ENCODE measurements at places on chromosomes 6 and 20.

DNA sequence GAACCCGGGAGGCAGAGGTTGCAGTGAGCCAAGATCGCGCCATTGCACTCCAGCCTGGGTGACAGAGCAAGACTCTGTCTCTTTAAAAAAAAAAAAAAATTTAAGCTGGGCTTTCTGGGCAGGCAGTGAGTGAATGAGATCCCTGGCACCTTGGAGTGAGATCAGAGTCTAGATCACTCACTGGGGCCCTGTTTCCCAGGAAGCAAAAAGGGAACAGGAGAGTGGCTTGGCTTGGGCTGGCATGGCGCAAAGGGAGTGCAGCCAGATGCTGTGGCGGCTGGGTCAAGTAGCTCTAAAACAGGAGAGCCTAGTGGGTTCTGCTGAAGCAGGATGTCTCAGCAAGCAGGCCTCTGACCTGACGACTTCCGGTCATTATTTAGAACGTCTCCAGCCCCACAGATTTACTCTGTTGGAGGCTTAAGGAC lies 10.4 kb downstream of the PLCG1 start:
- DNase-seq = no peak

DNA sequence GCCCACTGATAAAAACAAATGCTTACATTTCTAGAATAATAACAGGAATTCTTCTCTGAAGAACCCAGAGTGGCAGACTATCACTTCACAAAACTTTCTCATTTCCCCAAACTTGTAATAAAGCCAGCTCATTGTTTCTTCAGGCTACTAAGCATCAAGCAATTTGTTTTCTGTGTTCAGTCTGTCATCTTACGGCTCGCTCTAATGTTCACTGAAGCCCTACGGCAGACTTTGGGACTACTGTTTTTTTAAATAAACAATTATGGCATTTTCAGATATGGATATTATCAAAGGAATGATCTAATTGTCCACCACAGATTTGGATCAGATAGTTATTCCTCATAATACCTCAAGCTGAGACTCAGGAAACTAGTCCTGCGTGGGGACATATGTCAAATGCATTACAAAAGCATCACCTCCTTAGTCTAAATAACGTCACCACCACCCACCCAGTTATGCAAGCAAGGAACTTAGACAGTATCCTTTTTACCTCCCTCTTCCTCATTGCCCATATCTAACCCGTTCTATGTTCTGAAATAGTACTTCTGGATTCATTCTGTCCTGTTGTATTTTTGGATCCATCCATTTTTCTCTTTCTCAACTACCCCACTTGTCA lies 415.1 kb downstream of the PLCB1 start:
- DNase-seq = no peak

GRCh38 chr20:24598996-24599395 lies 129.6 kb downstream of the SYNDIG1 start:
- DNase-seq = no peak

- DNase-seq = no peak
These were observed 103.9 kb upstream of the ARG1 start for GRCh38 chr6:131469130-131469529.

DNA sequence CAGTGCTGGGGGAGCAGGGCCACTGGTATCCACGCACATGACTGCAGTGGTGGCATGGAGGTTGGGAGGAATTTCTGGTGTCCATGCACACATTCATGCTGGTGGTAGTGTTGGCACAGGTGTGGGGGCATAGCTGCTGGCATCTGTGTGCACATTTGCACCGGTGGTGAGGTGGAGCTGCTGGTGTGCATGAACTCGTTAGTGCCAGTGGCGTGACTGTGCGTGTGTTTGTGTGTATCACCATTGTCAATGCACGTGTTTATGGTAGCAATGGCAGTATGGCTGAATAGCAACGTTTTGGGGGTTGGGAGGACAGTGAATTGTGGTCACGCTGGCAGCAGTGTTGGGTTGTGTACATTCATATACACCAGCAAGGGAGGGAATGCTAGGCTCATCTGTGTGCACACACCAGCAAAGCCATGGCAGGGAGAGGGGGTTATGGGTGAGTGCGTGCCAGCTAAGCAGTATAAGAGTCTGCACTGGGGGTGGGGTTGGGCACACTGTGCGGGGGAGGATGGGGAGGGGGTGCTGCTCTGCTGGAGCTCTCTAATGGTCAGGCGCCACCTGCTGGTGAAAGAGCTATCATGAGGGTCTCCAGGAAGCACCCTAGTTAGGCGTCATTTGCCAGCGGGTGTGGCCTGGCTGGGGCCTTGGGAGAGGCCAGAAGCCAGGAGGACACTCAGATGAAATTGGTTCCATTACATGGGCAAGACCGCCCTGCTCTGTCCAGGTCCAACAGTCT lies 626.1 kb upstream of the ID4 start:
- DNase-seq = no peak

DNA sequence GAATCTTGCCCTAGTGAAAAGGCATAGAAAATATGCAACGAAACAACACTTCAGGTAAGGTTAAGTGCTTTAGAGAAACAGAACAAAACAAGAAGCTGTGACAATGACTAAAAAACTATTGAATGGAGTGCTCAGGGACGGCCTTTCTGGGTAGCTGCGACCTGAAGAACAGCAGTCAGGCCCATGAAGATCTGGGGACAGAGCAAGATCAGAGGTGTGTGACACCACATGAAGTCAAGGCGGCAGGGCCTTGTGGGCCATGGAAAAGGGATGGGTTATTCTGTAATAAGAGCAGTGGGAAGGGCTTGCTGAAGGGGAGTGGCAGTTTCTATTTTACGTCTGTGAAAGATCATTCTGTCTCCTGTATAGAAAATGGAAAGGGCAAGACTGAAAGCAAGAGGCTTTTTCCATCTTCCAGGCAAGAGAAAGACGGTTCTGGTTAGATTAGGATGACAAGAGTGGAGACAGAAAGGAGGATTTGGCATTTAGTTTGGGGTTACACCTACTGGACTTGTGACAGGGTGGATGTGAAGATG lies 5.1 kb downstream of the UBE2V1 start:
- DNase-seq = no peak

DNA sequence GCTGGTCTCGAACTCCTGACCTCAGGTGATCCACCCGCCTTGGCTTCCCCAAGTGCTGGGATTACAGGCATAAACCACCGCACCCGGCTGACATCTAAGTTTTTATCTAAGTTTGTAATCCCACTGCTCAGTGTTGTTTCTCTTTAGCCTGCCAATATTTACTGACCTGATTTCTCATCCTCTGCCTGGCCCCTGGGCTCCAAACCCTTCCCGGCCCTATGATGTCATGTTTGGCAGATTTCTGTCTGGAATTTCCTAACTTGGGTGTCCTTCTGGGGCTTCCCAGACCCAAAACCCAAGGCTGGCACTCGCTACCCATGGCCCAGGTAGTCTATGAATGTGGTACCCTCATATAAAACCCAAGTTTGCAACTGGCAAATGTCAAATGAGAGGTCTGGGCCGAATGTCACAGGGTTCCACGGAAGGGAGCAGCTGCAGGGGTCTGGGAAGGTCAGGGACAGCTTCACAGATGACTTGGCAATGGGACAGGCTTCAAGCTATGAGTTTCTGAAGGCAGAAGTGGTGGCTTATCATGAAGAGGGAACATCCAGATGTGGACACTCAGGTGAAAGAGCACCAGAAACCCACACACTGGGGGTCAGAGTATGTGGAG lies 54.9 kb downstream of the TMEM170B start:
- DNase-seq = no peak

DNA sequence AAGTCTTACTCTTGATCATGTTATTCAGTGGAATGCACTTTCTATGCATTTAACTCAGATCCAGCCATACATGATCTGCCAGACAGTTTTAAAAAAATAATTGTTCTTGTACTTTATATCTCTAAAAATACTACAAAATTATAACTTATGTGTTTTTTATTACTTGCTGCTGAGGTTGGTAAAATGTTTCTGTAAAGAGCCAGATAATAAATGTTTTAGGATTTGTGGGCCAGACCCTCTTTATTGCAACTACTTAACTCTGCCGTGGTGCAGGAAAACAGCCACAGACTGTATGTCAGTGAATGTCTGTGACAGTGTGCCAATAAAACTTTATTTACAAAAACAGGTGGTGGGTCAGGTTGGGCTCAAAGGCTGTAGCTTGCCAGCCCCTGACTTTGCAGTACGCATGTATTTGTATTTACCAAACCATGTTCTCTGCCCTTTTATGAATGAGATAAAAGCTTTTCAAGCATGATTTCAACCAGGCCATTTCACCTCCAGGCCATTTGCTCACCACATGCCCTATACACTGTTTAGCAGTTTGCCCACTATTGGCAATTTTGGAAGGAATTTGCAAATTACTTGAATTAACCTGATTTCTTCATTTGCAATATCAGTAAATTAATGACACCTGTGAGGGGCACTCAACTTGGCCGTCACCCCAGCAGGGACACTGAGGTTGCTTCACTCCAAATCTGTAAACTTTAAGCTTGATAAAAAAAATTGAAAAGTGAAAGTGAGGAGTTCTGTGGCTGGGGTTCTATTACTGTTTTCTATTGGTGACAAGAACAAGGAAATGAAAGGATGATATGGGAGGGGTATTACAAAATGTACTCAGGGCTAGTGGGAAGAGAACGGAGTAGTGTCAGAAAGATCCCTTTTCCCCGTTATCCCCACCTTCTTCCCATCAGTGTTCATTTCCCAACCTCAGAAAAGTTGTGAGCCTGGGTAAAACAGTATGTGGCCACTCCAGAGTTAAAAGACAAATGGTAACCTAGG lies 133.4 kb downstream of the CEBPB start:
- no peak for DNase-seq

DNA sequence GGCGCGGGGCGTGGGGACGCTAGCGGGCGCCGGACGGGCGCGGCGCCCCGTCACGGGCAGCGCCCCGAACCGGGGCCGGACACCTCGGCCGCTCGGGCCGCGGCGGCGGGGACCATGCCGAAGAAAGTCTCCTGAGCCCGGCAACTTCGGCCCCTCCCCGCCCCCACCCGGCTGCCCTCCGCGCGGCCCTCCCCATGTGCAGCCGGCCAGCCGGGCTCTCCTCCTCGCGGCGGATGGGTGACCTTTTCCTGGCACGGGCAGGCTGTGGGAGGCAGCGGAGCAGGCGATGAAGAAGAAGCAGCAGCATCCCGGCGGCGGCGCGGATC lies 278 bp downstream of the UST start:
- no peak for DNase-seq

GRCh38 chr6:39812496-39812852 lies 20.3 kb downstream of the DAAM2 start:
- DNase-seq = no peak

DNA sequence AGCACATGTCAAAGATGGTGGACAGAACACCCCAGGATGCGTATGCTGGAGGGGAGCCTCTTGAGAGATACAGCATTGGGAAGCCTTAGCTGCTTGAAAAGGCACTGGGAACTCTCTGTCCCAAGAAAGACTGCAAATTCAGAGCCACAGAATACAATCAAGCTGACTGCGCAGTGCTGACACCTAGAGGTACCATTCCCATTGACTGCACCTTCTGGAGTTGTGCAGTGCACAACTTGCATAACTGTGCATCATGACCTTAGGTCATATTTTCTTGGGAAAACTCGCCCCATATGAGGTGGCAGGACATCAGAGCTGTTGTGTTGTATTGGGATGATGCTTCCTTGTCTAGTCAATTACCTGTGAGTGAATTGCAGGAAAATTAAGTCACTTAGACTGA lies 646.5 kb upstream of the NOX3 start:
- DNase-seq = no peak

DNA sequence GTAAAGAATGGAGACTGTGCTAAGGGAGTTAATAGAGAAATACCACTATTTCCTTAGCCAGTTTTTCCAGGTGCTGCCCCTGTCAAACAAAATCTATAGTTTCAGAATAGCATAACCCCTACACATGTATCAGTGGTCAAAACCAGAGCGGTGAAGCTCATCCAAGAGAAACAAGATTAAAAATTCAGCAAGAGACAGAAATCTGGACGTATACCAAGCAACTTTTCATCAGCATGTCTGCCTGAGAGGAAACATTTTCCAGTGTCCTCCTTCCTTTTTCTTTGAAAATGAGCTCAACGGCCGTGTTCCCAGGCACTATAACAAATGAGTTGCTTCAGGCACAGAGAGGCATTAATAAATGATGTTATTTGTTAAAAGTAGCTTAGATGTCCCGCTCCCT lies 416.5 kb downstream of the BCKDHB start:
- no peak for DNase-seq

- no peak for DNase-seq
These were observed 1.5 kb upstream of the PPDPF start for GRCh38 chr20:63518946-63519667.

GRCh38 chr6:169323221-169323620 lies 69.6 kb upstream of the THBS2 start:
- DNase-seq = no peak

DNA sequence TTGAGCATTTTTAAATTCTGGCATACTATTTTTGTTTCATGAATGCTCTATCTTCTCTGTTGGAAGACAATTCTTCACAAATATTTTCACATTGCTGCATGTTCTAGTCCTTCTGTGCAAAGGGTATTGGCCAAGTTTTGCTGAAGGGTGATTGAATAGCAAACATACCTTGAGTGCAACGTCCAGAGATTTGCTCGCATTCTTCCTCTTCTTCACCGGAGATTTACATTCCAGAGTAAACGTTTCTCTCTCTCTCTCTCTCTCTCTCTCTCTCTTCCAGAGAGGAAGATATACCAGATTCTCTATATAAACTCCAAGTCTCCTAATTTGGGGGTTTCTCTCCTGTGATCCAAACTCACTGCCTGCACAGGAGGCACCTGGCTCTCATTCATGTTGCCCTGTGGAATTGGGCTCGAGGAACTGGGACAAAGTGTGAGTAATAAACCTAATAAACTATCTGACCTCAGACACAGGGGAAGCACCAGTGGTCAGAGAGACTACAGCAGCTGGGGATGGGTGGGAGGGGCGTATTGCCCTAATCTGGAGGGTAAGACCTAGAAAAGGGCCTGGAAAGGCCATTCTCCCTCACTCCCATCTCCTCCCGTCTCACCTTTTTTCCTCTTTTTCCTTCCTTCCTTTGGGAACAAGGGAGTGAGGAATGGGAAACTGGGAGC lies 1.1 kb upstream of the TREML1 start:
- no peak for DNase-seq

GRCh38 chr20:64153861-64154589 lies 10.2 kb upstream of the MYT1 start:
- no peak for DNase-seq

GRCh38 chr6:51805517-51805916 lies 281.9 kb downstream of the PKHD1 start:
- no peak for DNase-seq

DNA sequence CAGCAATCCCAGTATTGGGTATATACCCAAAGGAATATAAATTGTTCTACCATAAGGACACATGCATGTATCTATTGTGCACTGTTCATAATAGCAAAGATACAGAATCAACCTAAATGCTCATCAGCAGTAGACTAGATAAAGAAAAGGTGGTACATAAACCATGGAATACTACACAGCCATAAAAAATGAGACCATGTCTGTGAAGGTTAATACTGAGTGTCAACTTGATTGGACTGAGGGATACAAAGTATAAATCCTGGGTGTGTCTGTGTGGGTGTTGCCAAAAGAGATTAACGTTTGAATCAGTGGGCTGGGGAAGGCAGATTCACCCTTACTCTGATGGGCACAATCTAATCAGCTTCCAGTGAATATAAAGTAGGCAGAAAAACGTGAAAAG lies 86.9 kb downstream of the MAN1A1 start:
- no peak for DNase-seq

- DNase-seq = no peak
These were observed 256.1 kb upstream of the PLCB4 start for GRCh38 chr20:8812817-8813216.
